ENCODE measurements at places on chromosomes 1 and 21.

GRCh38 chr1:240709676-240710075 lies 97.7 kb upstream of the GREM2 start:
- no peak for DNase-seq

GRCh38 chr1:221093903-221094791 lies 214.9 kb downstream of the HLX start:
- no peak for DNase-seq

DNA sequence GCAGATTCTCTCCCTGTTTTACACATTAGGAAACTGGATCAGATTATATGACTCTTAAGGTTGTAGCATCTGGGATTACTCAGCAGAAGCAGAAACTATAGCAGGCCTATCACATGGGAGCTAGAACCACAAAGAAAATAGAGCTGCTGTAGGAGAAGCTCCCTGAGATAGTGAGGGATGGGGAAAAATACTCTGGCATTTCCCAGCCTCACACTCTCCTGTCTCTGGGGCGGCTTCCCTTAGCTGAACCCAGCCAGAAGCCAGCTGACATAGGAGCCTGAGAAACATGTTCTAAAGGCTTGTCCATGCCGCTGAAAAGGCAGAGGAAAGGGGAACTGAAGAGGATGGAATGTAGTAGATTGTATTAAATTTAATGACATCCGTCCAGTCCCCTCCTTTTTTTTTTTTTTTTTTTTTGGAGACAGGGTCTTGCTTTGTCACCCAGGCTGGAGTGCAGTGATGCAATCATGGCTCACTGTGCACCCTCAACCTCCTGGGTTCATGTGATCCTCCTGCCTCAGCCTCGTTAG lies 76.8 kb upstream of the DNAJC6 start:
- no peak for DNase-seq

GRCh38 chr1:51941528-51941927 lies 49.0 kb downstream of the RAB3B start:
- no peak for DNase-seq

GRCh38 chr1:216599851-216600250 lies 123.4 kb downstream of the ESRRG start:
- no peak for DNase-seq

DNA sequence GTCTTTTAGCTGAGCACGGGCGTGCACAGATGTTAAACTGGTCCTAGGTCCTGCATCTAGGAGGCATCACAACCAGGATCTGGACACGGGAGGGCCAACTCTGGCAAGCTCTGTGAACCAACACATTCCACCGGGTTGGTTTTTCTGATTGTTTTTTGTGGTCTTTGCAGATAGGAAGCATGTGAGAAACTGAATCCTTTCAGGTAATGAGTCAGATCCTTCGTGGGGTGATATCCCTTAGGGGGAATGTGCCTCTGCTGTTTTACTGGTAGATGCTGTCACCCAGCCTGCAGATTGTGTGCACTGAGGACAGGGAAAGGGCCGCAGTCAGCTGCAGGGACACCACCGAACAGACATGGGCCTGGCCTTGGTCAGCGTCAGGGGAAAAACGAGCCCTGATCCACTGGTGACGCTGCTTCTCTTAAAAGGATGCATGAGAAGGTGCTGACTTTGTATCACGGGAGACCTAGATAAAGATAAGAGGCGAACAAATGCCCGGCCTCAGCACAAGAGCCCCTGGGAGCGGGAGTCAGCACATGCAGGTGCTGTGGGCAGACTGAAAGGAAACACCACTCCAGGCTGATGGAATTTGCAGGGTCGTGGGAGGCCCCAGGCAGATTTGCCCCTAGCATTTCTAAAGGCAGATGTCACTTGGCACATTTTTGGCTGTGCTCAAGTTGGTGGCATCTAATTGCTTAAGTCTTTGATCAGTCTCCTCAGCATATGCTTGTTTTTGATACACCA lies 51.1 kb downstream of the DOP1B start:
- no peak for DNase-seq

- DNase-seq = no peak
Observed at GRCh38 chr1:111444031-111444430, 5.0 kb downstream of the WDR77 start.

- peak; percentile 47 for DNase-seq
Observed at GRCh38 chr1:98468111-98468717, 193.3 kb upstream of the SNX7 start.

GRCh38 chr1:242043165-242043564 lies 44.3 kb upstream of the MAP1LC3C start:
- no peak for DNase-seq

GRCh38 chr1:36523850-36524249 lies 41.1 kb upstream of the CSF3R start:
- no peak for DNase-seq

GRCh38 chr21:43917515-43918384 lies 52.7 kb downstream of the AGPAT3 start:
- no peak for DNase-seq

- DNase-seq = no peak
Observed at GRCh38 chr1:224846119-224846907, 83.2 kb upstream of the DNAH14 start.

DNA sequence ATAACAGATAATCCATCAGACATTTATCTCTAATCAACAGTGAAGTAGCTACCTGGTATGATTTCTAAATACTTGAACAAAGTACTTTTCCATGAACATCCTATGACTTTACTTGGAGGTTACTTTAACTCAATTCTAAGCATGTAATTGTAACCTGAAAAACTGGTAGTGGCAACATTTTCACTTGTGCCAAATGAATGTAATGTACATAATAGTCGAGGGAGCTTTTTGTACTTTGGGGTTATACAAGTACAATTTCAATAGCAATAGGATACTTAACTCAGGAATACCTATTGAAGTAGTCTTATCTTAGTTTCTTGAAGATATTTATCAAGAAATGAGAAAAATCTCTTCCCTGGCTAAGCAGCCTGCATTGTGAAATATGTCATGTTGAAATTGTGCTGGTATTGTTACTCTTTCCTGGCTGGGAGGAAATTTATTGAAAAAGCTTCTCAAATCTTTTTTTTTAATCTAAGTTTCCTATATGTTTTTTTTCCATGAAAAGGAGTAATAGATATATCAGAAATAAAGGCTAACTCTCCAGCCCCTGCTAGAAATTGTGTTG lies 33.7 kb upstream of the CACYBP start:
- DNase-seq = no peak

DNA sequence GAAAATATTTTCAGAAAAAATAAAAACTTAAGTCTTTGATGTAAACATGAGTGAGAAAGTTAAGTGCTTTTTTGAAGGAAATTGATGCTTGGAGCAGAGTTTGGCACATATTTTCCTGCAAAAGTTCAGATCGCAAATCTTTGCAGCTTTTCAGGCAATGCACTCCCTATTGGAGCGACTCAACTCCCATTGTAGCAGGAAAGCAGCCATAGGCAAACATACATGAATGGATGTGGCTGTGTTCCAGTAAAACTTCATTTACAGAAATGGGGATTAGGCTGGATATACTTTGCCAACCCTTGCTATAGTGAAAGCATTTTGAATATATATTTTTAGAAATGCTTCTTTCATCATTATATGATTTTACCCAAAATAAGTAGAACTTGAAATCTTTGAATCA lies 8.1 kb downstream of the AGL start:
- no peak for DNase-seq

DNA sequence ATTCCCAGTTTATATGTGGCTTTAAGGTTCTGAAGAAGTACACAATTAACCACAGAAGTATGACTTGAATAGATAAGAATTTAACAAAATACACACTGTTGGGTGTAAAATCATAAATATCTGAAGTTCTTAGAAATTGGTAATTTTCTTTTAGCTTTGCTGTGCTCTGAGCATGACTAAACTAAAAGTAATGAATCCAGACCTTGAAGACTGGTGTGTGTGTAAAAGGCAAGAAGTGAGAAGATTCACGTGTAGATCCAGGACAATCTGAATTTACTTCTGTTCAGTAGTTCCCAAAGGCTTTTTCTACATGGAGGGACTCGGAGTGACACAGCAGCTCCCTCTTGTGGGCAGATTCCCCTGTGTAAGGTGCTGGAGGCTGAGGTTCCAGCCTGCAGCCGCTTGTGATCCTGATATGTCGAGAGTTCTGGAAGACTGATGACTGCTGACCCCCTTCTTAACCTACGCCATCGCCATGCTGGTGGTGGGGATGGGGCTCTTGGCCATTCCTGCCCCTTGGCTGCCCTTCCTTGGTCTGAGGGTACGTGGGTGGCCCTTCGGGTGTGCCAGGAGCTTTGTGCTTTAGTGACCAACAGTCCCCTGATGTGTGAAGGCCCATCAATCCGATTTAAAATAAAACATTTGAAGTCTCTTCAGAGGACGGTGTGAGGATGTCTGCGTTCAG lies 62.7 kb downstream of the ADARB1 start:
- no peak for DNase-seq

- no peak for DNase-seq
Observed at GRCh38 chr1:198943484-198944187, 304.8 kb downstream of the PTPRC start.

DNA sequence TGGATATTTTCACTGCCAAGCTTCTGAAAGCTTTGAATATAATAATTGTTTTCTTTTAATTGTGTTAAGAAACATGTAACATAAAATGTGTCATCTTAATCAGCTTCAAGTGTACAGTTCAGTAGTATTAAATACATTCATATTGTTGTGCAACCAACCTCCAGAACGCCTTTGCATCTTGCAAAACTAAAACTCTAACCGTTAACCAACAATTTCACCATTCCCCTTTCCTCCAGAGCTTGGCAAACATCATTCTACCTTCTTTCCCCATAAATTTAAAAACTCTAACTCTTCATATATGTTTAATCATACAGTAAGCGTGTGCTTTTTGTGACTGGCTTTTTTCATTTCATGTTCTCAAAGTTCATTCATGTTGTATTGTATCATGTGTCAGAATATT lies 2.1 kb downstream of the MNDA start:
- DNase-seq = no peak

- DNase-seq = no peak
Observed at GRCh38 chr1:78178816-78179215, 133.1 kb downstream of the GIPC2 start.

GRCh38 chr1:3139871-3140361 lies 70.9 kb downstream of the PRDM16 start:
- DNase-seq = no peak

DNA sequence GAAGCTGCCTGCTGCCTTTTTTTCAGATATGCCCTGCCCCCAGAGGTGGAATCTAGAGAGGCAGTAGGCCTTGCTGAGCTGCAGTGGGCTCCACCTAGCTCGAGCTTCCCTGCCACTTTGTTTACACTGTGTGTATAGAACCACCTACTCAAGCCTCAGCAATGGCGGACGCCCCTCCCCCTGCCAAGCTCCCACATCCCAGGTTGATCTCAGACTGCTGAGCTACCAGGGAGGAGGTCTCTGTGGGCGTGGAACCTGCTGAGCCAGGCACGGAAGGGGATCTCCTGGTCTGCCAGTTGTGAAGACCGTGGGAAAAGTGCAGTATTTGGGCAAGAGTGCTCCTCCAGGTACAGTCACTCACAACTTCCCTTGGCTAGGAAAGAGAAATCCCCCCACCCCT lies 65.1 kb downstream of the MSH4 start:
- no peak for DNase-seq

DNA sequence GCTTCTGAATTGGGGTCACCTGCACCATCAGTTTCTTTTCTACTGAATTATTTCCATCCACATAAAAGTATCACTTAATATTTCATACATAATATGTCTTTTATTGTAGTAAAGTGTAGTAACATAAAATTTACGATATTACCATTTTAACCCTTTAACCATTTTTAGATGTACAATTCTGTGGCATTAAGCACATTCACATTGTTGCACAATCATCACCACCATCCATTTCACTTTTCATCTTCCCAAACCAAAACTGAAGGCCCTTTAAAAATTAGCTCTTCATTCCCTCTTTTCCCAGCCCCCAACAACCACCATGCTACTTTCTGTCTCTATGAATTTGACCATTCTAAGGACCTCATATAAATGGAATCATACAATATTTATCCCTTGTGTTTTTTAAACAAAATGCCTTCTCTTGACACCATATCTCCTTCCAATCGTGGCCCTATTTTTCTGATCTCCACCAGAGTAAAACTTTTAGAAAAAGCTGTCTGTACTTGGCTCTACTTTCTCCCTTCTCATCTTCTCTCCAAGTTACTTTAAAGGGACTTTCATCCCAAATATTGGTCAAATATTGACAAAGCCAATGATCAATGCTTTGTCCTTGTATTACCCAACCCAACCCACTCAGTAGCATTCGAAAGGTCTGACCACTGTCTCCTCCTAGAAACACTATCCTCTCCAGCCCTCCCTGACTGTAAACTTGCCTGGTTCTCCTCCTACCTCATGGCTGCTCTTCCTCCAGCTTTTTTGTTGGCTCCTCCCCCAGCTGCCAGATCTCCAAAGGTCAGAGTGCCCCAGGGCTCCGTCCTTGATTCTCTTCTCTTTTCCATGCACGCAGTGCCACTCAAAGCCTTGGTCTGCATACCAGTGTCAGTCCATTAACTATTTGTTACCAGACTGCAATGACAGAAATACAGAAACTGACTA lies 44.7 kb downstream of the SLC30A10 start:
- DNase-seq = no peak

GRCh38 chr1:62962901-62963776 lies 179.2 kb downstream of the ATG4C start:
- no peak for DNase-seq

- no peak for DNase-seq
Observed at GRCh38 chr1:217620814-217621213, 10.1 kb downstream of the GPATCH2 start.

GRCh38 chr1:204889681-204890383 lies 19.2 kb downstream of the NFASC start:
- DNase-seq = no peak

DNA sequence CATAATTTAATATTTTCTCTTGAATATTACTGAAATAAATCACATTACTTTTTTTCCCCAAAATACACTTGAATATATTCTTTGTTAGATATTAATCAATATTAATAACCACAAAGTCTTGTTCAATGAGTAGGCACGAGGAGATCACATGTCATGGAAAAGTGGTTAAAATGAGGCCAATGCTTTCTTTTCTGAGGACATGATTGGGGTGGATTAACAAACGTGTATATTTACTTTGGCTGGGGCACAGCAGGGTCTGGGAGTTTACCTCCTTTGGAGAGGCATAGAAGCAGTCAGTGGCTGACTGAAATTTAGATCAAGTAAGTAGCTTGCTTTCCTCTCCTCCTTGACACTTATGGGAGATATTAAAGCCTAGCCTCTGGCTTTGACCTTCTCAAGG lies 664.3 kb upstream of the B3GALT2 start:
- DNase-seq = no peak

DNA sequence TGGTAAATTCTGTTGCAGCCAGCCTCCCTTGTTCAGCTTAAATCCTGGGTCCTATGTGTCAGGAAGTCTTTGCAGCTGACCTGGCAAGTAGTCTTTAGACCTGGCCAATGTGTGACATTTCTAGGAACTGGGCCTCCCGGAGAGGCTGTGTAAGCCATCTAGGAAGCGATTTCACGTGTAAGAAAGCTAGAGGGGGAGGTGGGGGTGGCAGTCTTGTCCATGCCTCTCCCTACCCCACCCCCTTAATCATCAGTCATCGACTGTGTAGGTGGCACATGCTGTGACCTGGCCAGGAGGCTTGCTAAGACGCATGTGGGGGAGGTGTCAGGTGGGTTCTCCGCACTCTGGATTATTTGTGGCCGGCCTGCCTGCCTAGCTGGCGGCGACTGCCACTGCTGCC lies 8.4 kb downstream of the C1orf226 start:
- DNase-seq = no peak

GRCh38 chr1:42801832-42802473 lies 15.0 kb upstream of the ERMAP start:
- no peak for DNase-seq

- DNase-seq = peak; percentile 11
Observed at GRCh38 chr1:13965770-13966398, 265.9 kb downstream of the PRDM2 start.

GRCh38 chr1:159986531-159986930 lies 32.5 kb upstream of the SLAMF9 start:
- DNase-seq = no peak
